ENCODE measurements at places on chromosomes 12 and 14. TPM values are rescaled to one million over a fixed set of nuclear protein-coding genes. Genes with fewer than 3 reads are reported as not detected.

GRCh38 chr14:72553161-72553560 is 340.7 kb downstream of the DPF3 start:
- no peak for DNase-seq

PCK2 gene
- polyA plus RNA-seq = 3.6 TPM

SLC17A8 gene
- polyA plus RNA-seq = 0.06 TPM

PTPRR gene
- 0.67 TPM for polyA plus RNA-seq

GRCh38 chr14:103258211-103258610 is 75.8 kb upstream of the EIF5 start:
- DNase-seq = no peak

- DNase-seq = no peak
Measured at GRCh38 chr14:59276235-59276634, 87.8 kb downstream of the DAAM1 start.

TAS2R19 gene
- polyA plus RNA-seq = 1.3 TPM

GRCh38 chr14:74737753-74738325 is 24.9 kb downstream of the FCF1 start:
- DNase-seq = no peak

PRIMA1 gene
- 3.5 TPM for polyA plus RNA-seq

GRCh38 chr14:29262979-29263378 is 496.4 kb downstream of the FOXG1 start:
- DNase-seq = no peak

GRCh38 chr12:123931686-123932321 is 40.8 kb downstream of the CCDC92 start:
- no peak for DNase-seq

DNA sequence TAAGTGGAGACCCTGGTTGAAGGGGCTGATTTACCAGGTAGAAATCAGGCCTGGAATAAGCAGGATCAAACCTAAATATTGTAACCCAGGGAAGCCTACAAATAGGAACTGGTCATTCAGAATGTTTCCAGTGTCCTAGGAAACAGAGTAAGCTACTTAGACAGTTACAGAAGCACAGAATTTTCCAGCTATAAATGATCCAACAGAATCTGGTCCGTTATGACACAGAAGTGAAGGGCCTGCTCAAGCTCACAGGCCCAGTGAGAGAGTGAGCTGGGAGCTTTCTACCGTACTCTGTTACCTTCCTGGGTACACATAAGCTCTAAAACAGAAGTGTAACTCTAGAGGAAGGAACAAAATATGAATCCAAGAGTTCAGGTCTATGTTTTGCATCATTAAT is 119.1 kb downstream of the TTC7B start:
- no peak for DNase-seq

DNA sequence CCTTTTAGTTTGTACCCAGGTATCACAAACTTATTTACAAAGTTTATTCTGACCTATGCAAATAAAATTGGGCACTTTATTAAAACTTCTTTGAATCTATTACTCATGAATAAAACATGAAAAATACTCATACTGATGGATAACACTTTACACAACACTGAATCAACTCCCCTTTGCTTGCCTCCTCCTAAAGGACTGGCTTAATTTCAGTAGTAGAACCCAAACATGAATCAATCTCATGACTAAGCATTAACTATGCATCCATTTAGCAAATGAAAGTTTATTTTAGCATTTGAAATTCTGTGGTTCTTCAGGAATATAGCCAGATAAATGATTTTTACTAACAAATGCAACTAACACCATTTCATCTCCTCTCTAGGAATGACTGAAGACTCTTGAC is 32.4 kb downstream of the DENND5B start:
- DNase-seq = no peak

DNA sequence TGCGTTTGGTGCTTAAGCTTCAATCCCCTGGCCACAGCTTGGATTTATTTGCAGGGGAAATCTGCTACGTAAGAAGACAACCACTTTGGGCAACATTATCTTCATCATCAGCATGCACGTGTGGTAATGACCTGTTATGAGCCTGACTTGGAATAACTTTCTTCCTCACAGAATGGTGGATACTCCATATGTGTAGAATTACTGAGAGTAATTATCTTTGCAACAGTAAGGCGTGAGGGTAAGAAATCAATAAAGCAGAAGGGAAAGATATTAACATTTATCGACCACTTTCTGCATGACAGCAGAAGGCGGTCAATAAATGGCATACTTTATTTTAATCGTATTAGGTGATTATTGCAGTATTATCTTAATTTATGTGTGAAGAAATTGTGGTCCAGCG is 152.7 kb downstream of the RGS6 start:
- no peak for DNase-seq

- peak; percentile 40 for DNase-seq
Measured at GRCh38 chr12:93990832-93991803, 157.3 kb upstream of the PLXNC1 start.

DNA sequence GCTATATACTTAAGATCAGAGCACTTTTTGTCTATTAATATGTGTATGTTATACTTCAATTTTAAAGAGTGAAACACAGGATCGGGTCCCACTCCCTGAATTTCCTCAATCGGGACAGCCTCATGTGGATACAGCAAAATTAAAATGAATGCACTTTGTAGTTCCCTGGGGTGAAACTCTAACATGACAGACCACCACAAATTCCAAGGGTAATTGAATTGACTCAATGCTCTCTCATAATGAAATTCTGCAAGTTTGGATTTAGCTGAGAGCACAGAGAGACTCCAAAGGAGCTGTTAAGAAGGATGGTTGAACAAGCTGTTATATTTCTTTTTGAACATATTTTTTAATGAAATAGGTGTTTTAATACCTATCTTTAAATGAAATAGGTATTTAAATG is 413.6 kb downstream of the GXYLT1 start:
- DNase-seq = no peak

PLEKHD1 gene
- polyA plus RNA-seq = 0.68 TPM

DNA sequence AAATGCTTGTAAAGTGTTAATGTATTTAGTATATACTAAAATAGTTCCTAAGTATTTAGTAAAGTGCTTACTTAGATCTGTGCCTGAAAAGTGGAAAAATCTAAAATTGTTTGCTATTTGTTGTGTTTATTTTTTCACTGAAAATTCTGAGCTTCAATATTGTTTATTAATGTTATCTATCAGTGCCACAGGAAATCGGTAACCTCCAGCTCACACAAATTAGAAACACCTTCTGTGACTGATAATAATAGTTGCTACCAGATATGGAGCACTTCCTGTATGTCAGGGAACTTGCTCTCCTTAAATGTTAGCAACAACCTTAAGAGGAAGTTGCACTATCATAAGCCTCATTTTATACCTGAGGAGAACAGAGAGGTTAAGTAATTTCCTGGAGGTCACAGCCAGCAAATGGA is 723 bp upstream of the LRP10 start:
- DNase-seq = no peak

DNA sequence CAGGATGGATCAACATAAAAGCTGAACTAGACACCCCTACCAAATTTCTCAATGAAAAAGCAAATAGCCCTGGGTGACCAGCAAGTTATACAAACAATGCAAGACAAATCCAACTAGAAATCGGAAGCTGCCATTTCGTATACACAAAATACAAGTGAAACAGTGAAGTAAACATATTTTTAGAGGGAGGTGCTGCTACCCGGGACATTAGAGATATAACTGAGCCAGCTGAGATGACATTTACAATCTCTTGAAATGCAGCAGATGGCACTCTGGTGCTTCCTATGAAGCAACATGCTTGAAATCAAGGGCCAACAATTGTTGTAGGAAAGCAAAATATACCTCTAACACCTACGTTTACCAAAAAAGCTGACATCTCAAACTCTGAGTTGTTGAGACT is 25.5 kb downstream of the BDKRB1 start:
- DNase-seq = no peak

DNA sequence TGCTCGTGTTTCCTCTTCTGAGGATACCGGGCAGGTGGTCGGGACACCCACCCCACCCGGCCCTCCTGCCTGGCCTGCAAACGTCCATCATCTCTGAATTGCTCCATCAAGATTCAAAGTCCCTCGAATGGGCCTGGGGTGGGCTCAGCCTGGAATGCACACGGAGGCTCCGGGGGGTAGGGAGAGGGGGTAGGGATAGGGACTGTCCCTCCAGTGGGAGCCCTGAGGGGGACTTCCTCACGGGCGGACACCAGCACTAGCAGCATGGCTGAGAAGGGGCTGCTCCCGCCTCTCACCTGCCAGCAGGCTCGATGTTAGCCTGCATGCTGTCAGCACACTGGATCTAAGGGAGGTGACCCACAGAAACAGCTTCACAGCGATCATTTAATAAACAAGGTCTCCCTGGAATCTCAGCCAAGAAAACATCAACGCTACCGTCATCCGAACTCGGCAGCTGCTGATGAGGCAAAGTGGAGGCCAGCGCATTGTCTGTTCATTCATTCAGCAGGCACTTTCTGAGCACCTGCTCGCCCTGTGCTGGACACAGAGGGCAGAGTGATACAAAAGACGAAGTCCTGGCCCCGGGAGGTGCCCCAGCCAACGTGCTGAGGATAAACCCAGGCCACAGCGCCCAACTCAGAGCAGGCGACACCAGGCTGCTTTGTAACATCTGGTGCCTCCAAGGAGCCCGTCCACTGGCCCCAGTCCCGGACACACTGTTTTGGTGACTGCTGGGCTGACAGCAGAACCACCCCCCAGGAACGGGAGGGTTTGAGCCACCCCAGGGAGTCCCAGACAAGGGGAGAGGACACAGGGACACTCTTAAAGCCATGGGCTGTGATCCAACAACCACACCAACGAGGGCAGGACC is 6.3 kb downstream of the TMEM179 start:
- no peak for DNase-seq

ACOT2 gene
- polyA plus RNA-seq = 23.7 TPM

DNA sequence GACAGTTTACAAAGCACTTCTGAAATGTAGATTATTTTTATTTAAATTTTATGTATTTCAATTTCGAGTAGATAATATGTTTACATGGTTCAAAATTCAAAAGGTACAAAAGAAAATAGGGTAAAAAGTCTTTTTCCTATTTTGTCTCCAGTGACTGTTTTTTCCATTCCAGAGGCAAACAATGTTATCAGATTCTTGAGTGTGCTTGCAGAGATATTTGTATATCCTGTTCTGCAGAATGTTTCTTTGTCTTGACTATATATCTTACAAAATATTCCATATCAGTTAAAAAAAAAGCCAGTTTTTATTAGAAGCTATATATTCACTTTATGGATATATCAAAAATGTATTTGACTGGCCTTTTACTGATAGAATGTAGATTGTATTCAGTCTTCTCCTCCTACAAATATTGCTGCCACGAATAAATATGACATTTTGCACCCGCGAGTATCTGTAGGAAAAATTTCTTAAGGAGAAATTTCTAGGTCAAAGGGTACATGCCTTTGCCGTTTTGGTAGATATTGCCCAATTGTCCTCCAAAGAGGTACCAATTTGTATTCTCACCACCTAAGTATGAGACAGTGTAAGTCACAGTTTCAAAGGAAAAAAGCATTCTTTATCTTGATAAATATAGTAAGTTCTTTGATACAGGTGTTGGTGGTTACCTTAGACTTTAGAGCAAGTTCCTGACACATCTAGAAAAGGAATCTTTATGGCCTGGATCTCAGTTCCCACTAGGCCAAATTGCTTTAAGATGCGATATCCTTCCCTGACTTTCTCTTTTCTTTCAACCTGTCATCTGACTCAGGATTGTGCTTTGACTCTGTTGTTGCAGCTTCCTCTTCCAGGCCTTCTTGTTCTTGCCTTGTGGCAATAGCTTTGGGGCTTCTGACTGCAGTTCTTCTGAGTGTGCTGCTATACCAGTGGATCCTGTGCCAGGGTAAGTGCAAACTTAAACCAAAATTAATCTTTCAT is 2.3 kb downstream of the KLRG1 start:
- DNase-seq = no peak

GRCh38 chr12:118404876-118405521 is 28.6 kb downstream of the SUDS3 start:
- peak; percentile 17 for DNase-seq

DNA sequence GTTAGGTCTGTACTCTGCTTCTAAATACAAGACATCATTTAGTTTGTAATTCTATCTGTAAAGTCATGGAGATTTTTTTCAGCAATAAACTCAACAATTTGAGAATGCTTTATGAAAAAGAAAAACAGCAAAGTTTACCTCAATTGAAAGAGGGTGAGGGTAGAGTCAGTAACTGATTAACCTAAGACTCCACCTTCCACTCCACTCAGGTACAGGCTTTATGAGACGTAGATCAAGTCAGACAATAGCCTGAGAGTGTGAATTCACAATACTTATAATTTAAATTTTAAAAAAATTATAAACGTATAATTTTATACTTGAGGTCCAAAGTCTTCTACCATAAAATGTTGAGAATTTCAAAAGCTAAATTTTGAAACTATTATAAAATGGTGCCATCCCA is 45.9 kb downstream of the BCL2L14 start:
- no peak for DNase-seq

FAM181A gene
- not detected for polyA plus RNA-seq

DNA sequence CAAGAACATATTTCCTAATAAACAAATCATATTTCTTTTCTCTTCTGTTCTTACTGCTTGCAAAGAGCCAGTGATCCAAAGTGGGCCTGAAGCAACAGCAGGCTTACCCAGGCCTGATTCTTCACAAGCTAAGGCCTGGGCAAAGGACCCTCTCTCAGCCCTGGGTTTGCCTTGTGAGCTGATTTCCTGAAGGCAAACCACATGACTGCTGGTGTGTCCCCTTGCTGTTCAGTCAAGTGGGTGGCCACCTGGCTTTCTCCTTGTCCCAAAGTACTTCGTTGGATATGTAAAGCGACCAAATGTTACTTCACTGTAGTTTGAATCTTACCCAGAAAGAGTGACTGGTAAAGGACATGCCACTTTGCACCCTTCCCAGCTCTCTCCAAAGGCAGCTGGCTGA is 392.9 kb downstream of the ZFP36L1 start:
- DNase-seq = no peak

GRCh38 chr14:71583705-71584104 is 348.5 kb upstream of the RGS6 start:
- DNase-seq = no peak

GRCh38 chr14:102646615-102647014 is 54.2 kb downstream of the RCOR1 start:
- DNase-seq = no peak

DNA sequence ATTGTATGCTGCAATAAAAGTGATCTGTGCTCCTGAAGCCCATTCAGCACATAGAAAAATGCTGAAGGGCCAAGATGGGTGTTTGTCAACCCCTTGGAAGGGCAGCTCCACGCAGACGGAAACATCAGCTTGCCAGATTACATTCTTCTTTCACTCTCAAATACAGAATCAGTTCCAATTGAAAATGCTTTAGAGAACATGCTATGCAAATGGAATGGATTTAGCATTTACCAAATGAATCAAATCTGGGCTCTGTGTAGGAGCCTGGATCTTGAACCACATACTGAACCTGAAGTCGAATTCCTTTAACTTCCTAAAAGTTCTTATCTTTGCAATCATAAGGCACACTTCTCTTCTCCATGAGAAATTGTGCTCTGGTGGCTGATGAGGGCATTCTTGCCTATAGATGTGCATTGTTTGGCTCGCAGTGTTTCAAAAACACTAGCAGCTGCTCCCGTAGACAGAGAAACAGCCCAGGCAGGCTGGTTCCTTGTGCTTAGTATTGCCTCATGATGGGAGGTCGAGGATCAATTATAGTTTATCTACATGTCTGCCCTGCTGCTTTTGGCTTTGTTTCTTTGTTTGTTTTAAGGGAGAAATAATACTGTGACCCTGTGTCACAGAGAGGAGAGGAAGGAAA is 489.8 kb upstream of the FLRT2 start:
- DNase-seq = no peak

COX14 gene
- 41.6 TPM for polyA plus RNA-seq

TMEM30B gene
- polyA plus RNA-seq = 1.2 TPM

GRCh38 chr12:41419131-41419893 is 231.2 kb downstream of the PDZRN4 start:
- DNase-seq = no peak
